T-helper 17 cell (primary cell): ENCODE measurements at places on chromosomes 2 and 18. TPM values are rescaled to one million over a fixed set of nuclear protein-coding genes. Genes with fewer than 3 reads are reported as not detected.

DSC3 gene
- not detected for total RNA-seq

ADCY3 gene
- 59.3 TPM for total RNA-seq

LOXL3 gene
- total RNA-seq: 0.75 TPM

MTCL1 gene
- 2.1 TPM for total RNA-seq

NEU4 gene
- 9.4 TPM for total RNA-seq

SLC38A11 gene
- total RNA-seq: 1.6 TPM
